ENCODE measurements at places on chromosomes 6 and 20.
A peak's percentile ranks its signal among the peaks of the same experiment; 100 is the strongest.

- DNase-seq, result no peak
Observed at GRCh38 chr6:130993292-130993765, 69.7 kb downstream of the EPB41L2 start.

DNA sequence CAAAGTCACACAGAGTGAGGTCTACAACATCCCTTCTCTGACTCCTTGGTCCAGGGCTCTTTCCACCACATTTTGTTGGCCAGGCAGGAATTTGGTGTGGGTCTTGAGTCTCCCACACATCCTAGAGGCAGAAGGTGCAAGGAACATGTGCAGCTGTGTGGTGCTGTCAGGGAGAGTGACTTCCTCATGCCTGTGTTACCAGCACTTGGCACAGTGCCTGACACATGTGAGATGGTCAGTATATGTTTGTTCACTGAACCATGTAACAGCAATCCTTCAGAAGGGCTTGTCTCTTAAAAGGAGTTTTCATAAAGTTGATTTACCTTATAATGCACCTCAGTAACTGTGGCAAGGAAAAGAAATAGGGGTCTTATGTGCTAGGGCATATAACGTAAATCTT, 168.5 kb downstream of the CDC5L start:
- DNase-seq, result no peak

- no peak for DNase-seq
Observed at GRCh38 chr20:45269754-45270270, 15.4 kb upstream of the SLPI start.

DNA sequence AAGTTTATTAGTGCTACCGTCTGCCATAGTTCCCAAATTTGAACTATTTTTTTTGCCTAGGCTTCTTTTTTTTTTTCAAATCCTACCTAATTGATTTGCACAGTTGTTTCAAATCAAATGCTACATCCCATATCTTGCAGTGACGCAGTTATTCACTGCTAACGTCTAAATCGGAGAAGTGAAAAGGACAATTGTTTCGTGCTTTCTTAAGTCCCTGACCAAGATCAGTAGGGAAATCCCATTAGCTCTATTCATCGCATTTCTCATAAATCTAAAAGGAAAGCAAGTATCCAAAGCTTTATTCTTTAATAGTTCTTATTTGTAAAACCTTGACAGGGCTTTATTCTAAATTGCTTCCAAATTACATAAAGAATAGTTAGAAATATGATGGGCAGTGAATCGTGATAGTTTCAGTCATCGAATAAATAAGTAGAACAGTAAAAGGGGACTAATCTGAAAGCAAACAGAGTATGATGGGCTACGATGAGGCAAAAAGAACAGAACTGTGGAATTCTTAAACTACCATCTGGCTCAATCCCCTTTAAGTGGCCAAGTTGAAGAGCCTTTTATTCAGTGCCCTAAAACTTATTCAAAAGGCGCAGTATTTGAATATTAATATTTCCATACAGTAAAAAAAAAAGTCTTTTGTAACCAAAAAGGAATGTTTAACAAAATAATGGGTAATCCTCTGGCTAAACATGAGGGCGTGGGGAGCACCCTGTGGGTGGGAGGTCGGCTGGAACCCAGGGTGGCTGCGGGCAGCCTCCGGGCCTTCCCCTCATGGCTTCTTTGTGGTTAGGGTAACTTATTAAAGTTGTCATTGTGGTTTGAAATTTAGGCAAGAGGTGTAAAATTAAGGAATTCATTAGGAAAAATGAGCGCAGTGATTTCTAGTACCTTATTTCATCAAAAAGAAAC, 3.0 kb upstream of the ARID1B start:
- no peak for DNase-seq

DNA sequence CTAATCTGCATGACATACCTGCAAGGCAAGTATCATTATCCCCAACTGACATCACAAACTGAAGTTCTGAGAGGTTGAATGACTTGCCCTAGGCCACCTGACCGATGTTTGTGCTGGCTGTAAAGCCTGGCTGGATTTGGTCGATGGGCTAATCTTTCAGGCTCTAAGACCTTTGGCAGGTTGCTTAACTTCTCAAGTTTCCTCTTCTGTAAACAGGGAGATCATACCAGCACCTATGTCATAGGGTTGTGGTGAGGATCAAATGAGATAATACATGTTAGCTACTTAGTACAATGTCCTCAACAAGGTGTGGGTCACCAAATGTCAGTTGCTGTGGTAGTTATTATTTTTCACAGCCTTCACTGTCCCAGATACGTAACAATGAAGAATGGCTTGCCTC, 14.2 kb downstream of the ANKRD66 start:
- DNase-seq, result no peak

GRCh38 chr6:106561686-106562405, 67.5 kb downstream of the RTN4IP1 start:
- DNase-seq, result peak; percentile 27

- DNase-seq, result no peak
Observed at GRCh38 chr6:111552958-111553357, 52.7 kb downstream of the TRAF3IP2 start.

DNA sequence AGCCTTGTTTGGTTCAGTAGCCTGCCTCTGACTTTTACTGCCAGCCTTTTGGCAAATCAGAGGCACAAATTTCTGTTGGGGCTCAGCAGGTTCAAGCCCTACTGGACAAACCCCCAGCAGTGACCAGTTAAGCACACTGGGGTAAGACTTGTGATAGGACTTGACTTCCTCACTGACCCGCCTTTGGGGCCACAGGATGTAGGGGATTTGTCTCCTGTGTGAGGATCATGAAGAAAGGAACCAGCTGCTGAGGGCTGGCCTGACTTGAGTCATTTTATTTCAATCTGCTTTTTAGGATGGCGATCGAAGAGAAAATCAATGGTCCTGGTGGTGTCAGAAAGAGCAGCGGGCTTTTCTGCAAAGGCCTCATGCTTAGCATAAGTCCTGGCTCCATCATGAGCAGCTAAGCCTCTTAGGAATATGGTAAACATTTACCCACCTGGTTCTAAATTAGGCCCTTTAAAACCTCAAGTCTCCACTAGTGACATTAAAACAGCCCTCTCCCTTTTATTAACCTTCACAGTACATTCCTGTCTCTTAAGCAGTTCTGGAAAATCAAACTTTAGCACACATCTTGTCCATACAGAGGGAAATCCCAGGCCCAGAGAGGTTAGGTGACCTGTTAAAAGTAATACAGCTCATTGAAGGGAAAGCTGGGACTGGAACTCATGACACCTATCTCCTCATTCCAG, 16.6 kb downstream of the CHMP4B start:
- DNase-seq, result no peak

- DNase-seq, result no peak
Observed at GRCh38 chr6:166703149-166703710, 76.2 kb upstream of the RPS6KA2 start.

DNA sequence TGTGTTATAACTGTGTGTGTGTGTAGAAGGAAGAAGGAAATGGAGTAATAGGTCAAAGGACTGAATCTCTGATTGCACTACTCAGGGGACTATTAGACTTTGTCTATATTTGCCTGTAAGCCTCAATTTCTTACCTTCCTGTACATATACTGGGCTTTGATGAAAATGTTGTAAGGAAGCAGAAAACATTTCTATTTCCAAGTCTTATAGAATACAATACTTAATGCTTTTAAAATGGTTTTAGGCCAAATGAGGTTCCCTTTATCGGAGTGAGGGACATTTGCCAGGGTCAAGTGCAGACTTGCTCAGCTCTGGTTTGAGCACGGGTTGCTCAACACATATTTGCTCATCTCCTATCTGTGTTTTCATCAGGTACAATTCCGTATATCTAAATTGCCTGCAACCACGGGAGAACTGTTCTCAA, 28.3 kb downstream of the MEP1A start:
- DNase-seq, result no peak

DNA sequence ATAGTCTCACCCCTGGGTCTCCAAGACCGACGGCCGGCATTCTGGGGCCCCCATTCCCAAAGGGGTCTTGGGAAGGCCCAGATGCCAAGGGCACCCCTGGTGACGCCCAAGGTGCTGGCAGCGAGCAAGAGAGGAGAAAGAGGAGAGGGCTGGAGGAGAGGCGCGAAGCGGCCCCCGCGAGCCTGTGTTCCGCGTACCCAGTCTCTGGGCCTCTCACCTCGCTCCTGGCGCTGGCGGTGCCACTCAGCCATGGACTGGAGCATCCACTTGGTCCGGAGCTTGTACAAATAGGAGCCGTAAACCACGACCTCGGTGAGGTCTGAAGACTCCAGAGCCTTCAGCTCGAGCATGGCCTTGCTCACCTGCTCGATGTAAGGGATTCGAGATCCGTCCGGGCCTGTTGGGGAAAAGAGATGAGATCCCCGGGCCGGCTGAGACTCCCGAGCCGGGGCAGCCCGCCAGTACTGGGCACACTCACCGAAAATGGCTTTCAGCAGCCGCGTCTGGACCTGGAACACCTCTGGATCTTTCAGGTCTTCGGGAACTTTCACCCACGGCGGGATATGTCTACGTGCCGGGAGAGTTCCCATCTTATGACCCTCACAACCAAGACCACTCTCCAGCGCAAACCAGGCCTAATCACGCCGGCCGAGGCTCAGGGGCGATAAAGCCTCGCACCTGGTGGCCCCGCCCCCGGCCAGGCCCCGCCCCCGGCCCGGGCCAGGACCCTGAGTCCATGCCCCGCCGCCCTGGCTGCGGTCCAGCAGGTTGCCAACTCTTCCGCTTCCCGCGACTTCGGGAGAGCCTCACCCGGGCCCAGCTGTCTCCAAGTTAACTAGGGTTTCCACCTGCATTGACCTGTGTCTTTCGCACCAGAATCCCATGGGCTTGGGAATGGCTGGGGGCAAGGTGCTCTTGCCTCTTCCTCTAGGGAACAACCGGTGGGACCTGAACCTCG, at the start of gene DPPA5:
TSS of gene DPPA5 (minus strand) at position 641 of the 958 bp plus-strand sequence. CDS start at position 590, 51 bp downstream.
- DNase-seq, result no peak

GRCh38 chr6:106520711-106521401, 108.4 kb downstream of the RTN4IP1 start:
- no peak for DNase-seq

- no peak for DNase-seq
Observed at GRCh38 chr6:71933881-71934280, 47.5 kb downstream of the RIMS1 start.

DNA sequence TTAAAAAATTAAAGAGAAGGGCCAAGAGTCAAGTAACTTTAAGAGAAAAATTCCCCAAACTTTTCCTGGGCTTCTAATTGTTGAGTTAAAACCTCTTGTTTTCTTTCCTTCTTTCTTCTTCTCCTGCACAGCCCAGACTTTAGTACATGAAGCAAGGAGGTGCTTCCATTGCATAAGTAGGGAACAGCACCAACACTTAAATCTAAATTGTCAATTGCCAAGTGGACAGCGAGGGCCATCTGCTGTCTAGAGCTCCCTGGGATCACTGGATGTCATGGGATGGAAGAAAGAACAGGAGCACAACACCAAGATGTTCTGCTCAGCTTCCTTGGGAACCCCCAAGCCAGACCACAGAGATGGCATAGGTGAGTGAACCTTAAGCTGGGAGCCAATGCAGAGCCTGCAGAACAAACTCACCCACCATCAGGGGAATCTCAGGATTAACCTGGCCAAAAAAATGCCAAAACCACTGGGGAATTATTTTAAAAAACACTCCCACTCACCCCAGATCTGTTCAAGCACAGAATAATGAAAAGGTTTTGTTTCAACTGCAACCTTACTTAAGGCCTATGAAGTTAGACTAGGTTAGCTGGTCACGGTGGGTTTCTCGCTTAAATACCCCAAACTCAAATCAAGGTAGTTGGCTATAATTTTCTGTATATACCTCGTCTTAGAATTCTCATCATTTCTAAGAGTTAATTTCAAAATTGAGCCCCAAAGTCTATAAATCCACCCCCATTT, 67.8 kb downstream of the TNFRSF21 start:
- peak; percentile 30 for DNase-seq

DNA sequence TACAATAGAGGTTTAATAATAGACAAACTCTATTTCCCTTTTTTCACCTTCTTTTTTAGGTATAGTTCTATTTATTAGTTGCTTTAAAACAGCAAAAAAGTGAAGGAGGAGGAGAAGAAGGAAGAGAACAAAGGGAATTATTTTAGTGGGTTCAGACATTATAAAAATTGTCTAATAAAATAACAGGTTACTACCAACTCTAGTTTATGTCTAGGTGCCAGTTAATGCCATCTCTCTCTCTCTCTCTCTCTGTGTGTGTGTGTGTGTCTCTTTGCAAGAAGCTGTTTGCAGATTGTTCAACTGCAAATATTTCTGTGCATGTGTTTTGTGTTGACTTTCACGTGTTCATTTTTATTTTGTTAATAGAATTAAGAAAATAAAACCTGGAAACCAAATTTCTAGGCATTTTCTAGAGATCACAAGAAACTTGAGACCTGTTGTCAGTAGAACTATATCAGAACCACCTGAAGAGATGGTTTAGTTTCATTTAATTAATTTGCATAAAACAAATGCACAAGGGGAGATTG, 313.5 kb upstream of the SGK1 start:
- no peak for DNase-seq

GRCh38 chr6:18451756-18452155, 64.6 kb downstream of the RNF144B start:
- DNase-seq, result no peak

- no peak for DNase-seq
Observed at GRCh38 chr6:26388014-26388413, 5.1 kb downstream of the BTN2A2 start.

DNA sequence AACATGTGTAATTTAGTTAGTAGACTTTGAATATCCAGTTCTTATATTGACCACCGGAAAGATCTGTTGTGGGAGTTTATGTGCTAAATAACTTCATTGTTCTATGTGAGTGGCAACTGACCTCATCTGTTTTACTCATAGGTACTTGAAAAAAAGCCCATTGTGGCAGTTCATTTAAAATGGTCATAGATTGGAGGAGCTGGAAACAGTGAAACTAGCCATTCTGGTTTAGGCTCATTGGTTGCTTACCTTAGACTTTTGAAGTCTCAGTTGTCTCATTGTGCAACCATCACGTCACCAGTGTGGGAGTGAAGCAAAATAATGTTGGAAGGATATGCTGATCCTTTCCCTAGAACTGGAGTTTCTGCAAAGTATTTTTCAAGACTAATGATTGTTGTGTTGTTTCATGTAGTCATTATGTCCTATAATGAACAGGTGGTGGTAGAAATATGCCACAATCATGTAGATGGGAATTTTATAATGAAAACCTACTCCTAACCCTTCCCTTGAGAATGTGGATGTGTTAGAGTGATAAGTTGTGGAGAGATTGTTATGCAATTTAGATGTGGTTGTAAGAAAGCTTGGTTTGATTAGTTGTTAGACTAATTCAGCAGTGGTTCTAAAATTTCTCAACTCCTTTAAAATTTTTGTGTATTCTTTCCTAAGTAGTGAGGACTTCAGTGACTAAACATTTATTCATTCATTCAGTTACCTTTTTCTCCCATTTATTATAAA, 18.3 kb downstream of the DSP start:
- DNase-seq, result peak; percentile 63

- peak; percentile 1 for DNase-seq
Observed at GRCh38 chr20:43220612-43221011, 30.9 kb upstream of the PTPRT start.

- no peak for DNase-seq
Observed at GRCh38 chr6:38579010-38579628, 60.6 kb downstream of the BTBD9 start.

GRCh38 chr6:28203201-28203600, 21.9 kb upstream of the ZSCAN9 start:
- DNase-seq, result no peak

- DNase-seq, result no peak
Observed at GRCh38 chr20:22248051-22248667, 336.2 kb downstream of the FOXA2 start.

- DNase-seq, result peak; percentile 92
Observed at GRCh38 chr6:116371120-116371917, 572 bp downstream of the DSE start.

Data from AG10803 (cell line).